ENCODE measurements at places on chromosomes 2 and 18.
A peak's percentile ranks its signal among the peaks of the same experiment; 100 is the strongest.

- peak; percentile 86 for DNase-seq
Measured at GRCh38 chr18:5868218-5868854, 27.0 kb downstream of the TMEM200C start.

GRCh38 chr2:143087033-143087432, 42.2 kb upstream of the ARHGAP15 start:
- peak; percentile 12 for DNase-seq

- DNase-seq: no peak
Measured at GRCh38 chr18:25662272-25662671, 310.3 kb upstream of the ZNF521 start.

- peak; percentile 53 for DNase-seq
Measured at GRCh38 chr18:10681581-10682367, 155.9 kb downstream of the NAPG start.

GRCh38 chr18:50715919-50716318, 103.9 kb downstream of the MRO start:
- DNase-seq: peak; percentile 2

GRCh38 chr2:172924097-172924660, 151.5 kb upstream of the MAP3K20 start:
- no peak for DNase-seq

GRCh38 chr18:76386886-76387285, 108.2 kb downstream of the ZNF516 start:
- no peak for DNase-seq

DNA sequence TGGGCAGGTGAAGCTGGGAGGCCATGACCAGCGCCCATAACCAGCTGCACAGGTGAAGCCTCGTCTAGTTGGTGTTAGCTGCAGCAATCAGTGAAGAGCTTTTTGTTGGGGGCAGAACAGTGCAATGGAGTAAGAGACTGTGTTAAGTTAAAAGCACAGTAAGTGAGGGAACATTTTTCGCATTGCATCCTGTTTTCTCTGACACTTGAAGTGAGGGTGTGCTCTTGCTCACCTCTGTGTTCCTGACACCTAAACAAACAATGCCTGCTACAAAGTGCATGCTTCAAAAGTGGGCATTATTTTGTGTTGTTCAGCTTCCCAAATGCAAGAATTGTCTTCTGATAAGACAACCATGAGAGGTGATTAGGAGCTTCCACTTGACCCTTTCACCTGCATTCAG, 324.0 kb upstream of the ACVR2A start:
- no peak for DNase-seq

DNA sequence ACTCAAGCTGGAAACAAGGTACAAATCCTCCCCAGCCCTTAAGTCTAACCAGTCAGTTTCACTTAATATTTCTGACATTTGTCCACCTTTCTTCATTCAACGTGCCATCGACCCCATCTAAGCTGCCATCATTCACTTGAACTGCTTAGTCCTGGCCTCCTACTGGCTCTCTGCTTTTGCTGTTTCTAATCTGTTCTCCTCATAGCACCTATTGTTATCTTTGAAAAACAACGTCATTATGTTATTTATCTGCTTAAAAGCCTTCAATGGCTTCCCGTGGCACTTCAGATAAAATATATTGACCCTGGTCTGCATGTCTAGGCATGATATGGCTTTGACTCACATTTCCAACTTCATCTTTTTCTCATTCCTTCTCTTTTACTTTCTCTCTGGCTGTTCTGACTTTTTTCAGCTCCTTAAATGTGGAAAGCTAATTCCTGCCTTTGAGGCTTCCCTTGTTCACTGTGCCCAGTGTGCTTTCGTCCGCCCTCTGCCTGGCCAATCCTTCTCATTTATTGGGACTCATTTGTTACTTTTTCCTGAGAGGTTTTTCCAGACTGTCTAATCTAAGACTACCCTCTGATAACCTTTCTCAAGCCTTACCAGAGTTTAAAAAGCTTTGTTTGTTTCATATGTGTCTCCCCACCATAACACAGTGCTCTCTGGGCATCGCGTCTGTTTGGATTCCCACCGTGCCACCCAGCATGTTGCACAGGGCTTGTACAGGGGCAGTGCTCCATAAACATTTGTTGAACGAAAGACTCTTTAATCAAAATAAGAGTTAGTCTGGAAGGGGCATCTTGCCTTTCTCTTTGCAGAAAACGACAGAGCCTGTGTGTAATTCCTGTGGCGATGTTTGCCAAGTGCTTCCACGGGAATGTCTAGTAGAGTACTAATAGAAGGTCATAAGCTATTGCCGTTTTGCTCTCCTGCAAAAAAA, 183.9 kb downstream of the FMNL2 start:
- DNase-seq: no peak

- no peak for DNase-seq
Measured at GRCh38 chr2:230434677-230435324, 18.8 kb downstream of the SP100 start.

DNA sequence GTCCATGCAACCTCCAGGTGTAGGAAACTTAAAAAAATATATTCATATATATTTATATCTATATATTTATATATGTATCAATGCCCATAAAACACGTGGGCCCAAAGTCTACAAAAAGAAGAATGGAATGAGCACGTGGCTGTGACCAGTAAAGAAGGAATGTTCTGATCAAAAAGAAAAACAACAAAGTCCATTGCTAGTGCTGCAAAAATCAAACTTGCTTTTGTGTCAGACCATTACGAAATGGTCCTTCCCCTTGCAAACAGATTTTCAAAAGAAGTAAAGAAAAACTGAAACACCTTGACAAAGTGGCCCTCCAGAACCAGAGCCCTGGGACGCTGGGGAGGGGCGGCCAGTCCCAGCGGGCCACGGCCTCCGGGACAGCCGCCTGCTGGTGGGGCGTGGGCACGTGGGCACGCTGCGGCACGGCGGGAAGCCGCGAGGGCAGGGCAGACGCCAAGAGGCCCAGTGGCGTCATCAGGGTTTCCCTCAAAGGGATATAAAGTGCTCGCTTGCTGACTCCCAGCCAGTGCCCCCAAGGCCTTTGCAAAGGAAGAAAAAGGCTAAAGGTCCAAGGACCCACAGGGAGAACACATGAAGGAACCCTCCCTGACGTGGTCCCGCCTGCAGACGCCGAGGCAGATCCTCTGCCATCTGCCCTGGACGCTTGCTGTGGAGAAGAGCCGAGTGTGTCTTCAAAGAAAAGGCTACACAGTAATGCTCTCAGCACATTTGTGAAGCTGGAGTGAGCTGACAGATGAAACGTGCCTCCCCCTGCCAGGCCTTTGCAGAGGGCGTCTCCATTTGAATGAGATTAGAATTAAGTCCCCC, 201.8 kb downstream of the TWIST2 start:
- peak; percentile 39 for DNase-seq

- no peak for DNase-seq
Measured at GRCh38 chr2:223994562-223995162, 37.4 kb downstream of the MRPL44 start.

- peak; percentile 69 for DNase-seq
Measured at GRCh38 chr2:73920577-73921545, 5.8 kb upstream of the DGUOK start.

DNA sequence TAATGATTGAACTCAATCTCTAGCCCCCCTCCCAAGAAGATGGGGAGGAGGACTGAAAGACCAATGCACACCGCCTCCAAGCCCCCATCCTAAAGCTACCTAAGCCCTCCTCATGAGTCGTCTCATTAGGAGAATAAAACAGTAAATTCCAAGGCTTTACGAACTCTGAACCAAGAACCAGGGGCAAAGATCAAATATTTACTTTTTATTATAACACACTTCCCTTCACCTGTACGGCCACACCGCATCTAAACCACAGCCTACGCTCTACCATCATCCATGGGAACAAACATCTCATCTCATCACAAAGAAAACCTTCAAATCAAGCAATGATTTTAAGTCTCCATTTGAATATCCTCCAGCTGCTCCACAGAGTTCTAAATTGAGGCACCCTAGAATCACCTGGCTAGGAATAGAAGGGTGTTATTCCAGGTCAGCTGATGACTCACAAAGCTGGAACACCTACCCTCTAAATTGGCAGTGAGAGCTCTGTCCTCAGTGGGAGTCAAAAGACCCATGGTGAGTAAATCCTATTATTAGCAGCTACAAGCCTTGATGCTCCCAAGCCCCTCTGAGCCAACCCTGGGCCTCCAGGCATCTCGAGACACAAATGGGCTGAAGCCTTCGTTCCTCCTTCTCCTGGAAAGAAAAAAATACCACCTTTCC, 45.6 kb upstream of the BZW1 start:
- no peak for DNase-seq

- DNase-seq: no peak
Measured at GRCh38 chr2:44680983-44681531, 260.4 kb upstream of the SIX3 start.
